HepG2 (cell line): ENCODE measurements at places on chromosomes 11 and 22. TPM values are rescaled to one million over a fixed set of nuclear protein-coding genes. Genes with fewer than 3 reads are reported as not detected.

The TLCD5 gene
- 4.1 and 6.1 TPM in 2 replicates for total RNA-seq

The FGF3 gene
- total RNA-seq, result not detected in 2 replicates

The GGTLC3 gene
- not detected in 2 replicates for total RNA-seq

The ACAT1 gene
- 165 and 181 TPM in 2 replicates for total RNA-seq

The MS4A6E gene
- not detected in 2 replicates for total RNA-seq

The LGALS12 gene
- not detected in 2 replicates for total RNA-seq

The ZNRF3 gene
- total RNA-seq, result 17.6 and 36.7 TPM in 2 replicates
